ENCODE measurements at places on chromosomes 3 and 15. TPM values are rescaled to one million over a fixed set of nuclear protein-coding genes. Genes with fewer than 3 reads are reported as not detected.

GMNC gene
- total RNA-seq: not detected

DNA sequence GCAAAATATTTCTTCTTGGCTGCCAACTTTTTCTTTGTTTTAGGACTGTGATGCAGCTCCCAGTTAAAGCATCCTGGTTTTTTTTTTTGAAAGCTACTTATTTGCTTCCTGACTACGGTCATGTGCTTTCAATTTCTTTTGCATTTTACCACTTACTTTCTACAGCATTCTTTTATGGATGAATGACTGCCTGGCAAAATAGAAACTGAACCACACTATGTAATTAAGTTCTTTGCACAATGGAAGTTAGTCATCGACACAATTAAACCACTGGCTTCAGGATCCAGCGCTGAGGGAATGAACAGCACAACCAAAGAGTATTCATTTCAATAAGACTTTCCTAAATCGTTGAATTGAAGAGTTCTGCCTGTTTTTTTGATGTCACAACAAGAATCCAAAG is 82.2 kb upstream of the EPHA3 start:
- DNase-seq: no peak

DNA sequence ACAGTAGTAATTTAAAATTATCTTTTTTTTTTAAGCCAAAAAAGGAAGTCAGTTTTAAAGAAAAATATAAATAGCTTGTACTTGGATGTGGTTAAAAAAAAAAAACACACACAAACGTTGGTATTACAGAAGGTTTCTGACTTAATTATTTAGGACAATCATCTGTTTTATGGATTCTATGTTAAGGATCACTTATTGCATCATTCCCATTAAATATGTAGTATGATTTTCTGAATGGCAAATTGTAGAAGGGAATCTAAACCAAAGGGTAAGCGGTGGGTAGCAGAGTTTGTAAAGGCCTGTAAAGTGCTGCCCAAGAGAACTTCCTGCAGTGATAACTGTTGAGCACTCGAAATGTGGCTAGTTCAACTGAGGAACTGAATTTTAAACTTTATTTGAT is 8.0 kb downstream of the SENP2 start:
- DNase-seq: no peak

TMEM158 gene
- 6.5 TPM for total RNA-seq

DNA sequence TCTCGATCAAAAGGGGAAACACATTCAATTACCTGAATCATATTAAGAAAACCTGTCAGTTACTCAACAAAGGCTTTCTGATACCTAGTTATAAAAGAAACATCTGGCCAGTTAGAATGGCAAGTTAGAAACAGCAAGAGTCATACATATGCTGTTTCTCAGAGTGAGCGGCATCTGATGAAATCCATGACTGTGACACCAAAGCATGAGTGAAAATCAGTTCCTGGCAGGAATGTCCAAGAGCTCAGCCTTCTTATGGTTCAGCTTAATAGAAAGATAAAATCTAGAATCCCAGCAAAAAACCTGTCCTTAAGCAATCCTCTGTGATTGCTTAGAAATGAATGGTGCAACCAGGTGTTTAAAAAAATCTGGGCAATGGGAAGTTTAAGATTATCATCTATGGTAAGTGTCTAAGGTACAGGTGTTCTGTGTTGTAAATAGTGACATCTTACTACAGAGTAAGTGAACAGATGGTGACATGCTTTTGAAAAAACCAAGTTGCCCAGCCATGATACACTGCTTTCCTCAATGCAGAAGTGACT is 18.8 kb downstream of the B4GALT4 start:
- no peak for DNase-seq
